ENCODE measurements at places on chromosomes 2 and 18.
A peak's percentile ranks its signal among the peaks of the same experiment; 100 is the strongest.

- DNase-seq = no peak
Observed at GRCh38 chr2:74924463-74925265, 33.8 kb upstream of the POLE4 start.

DNA sequence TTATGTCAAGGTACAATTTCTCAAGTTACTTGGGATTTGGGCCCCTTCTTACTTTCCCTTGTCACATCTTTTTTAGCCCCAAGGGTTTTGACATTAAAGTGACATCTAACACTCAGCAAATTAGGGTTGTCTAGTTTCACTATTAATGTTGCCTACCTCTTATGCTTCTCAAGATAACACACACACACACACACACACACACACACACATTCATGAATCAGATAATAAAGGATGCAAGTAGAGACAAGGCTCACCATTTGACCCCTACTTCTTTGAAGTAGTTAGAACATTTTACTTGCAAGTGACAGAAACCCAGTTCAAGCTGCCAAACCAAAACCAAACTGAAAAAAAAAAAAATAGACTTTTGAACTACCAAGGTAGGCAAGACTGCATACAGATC, 138.8 kb downstream of the TRIB2 start:
- DNase-seq = peak; percentile 45

DNA sequence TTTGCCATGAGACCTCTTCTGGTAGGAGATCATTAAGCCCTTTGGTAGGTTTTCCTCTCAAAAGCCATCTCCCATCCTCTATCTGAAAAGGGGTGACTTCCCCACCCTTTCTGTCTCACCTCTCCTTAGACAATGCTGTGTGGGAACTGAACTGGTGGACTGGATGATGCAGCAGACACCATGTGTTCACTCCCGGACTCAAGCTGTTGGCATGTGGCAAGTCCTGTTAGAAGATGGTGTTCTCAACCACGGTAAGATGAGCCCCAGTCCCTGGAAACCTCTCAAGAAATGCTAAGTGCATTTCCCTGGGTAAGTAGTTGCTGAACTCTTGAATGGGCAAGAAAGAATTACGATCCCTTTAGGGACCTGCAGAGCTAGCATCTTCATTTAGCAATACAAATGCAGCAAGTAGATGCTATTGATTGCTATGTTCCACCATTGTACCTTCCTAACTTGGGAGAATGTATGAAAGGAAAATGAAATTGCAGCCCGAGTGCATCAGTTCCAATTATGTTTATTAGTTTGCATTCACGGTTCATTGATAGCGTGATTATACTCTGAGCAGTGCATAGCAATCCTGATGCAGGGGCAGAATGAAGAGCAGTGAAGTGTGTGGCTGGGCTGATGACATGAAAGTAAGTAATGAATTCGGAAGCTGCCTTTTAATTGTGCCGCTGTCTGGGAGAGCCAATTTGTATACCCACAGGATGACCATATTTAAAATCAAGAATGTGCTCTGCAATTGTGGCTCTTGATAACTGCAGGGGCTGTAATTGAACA, 110.0 kb upstream of the MAP3K20 start:
- no peak for DNase-seq

GRCh38 chr2:237724811-237725478, 73.6 kb upstream of the RBM44 start:
- no peak for DNase-seq

DNA sequence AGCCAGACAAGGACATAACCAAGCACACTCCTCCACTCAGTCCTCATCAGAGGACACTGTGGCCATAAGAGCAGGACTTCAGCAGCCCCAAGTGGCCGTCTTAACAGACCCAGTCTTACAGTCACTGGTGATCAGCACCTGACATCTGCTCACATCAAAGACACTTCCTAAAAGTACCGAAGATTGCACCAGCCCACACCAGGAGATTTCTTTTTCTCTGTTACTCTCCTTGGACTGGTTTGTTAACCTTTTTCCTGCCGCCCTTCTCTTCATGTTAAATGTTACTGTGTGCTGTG, 44.1 kb downstream of the MRPS5 start:
- DNase-seq = no peak
